ENCODE measurements at places on chromosomes 6 and 20.
A peak's percentile ranks its signal among the peaks of the same experiment; 100 is the strongest.

DNA sequence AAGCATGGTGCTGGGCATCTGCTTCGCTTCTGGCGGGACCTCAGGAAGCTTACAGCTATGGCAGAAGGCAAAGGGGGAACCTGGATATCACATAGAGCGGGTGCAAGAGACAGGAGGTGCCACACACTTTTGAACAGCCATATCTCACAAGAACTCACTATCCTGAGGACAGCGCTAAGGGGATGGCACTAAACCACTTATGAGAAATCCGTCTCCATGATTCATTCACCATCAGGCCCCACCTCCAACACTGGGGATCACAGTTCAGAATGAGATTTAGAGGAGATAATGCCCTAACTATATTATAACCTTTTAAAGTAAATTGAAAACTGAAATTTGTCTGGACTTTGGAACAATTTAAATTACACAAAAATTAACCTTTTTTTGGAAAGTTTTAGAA lies 37.8 kb upstream of the SUMO4 start:
- DNase-seq = no peak

DNA sequence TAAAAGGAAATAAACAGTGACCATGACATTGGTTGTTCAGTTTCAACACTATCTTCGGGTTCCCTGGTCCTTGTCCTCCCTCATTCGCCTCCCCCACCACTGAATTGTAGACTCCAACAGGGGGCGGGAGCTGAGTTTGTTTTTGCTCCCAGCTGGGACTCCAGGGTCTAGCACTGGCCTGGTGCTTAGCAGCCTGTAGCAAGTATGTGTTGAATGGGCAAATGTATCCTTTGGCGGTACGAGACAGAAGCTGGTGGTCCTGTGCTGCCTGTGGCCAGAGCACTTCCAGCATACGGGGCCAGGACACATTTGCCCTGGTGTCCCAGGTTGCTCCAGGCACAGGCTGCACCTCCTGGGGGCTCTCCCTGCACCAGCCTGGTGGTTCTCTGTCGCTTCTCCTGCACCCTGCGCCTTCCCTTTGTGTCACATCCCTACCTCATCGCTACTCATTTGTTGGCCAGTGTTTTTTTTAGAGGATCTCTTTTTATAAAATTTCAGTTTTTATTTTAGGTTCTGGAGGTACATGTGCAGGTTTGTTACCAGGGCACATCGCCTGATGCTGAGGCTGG lies 40.1 kb downstream of the PHACTR3 start:
- DNase-seq = no peak

DNA sequence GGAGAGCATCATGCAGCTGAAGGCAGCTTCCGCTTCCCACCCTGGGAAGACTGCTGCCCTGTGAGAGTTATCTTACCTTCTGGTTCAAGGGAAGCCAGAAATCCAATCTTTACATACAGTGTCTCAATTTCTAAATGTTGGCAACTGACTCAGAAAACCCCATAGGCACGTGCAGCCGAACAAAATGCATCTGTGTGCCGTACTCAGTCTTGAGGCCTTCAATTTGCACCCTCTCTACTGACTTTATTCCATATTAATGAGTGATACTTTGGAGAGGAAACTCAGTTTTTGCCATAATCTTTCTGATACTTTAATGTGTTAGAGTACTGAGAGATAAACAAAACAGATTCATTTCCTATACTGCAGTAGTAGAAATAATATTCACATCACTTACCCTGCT lies 172.5 kb upstream of the C6orf118 start:
- DNase-seq = no peak

- DNase-seq = no peak
Measured at GRCh38 chr20:36700438-36700837, 45.5 kb downstream of the NDRG3 start.

DNA sequence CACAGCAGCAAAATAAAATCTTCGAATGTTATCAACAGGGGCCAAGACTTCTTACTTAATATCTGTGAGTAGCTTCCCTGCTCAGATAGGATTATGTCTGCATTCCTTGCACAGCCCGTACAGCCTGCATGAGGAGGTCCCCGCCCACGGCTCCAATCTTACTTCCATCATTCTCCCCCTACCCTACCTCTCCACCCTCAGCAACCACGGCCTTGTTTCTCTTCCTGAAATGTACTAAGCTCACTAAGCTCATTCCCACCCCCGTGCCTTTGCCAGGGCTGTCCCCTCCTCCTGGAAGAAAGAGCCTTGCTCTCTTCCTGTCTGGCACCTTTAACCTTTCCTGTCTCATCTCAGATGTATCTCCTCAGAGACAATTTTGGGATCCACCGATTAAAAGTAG lies 120.4 kb downstream of the BCAS1 start:
- DNase-seq = no peak

DNA sequence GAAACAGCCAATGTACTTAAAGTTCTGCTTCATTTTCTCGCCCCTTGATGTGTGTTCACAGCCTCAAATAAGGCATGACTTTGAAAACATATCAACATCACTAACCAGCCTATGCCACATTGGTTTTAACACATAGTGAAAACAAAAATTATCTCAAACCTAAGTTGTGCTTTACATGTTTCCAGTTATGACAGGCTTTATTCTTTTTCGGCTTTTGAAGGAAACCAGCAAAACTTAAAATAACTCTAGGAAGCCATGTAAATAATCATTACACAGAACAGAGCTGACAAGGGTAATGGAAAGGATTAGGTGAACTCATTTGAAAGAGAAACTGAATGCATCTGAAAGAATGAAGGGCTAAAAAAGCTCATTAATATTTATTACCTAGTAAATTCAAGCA lies 42.1 kb downstream of the BMP5 start:
- no peak for DNase-seq

DNA sequence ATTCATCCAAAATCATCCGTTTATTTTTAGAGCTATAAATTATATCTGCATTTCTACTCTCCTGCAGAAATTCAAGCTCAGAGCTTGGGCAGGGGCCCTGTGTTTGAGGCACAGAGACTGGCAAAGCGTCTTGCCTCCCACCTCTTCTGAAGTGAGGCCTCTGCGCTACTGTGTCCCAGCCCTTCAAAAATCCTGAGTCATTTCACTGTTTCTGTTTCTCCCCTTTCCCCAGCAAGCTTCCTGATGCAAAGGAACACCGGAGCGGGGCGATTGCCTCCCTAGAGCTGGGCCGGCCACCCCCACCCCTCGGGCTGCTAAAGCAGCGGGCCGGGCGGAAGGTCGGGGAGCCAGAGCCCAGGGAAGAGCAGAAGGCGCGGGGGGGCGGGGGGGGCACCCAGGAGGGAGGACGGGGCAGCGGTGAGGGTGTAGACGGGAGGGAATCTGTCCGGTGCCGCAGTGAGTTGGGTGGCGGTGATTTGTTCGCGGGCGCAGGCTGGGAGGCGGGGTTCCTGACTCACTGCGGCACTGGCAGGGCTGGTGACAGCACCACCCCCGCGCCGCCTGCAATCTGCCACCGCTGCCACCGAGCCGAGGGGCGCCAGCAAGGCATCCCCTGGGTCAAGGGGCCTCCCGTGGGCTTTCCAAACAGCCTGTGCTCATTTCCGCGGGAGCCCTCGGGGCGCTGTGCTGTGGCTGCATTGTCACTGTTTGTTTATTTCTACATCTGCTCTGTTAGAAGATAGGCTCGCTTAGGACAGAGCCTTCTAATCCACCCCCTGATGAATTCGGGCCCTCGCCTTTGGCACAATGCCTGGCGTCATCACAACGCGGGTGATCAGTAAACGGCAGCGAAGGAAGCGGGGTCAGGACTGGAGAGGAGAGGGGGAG lies 46.5 kb upstream of the SNAP25 start:
- DNase-seq = peak; percentile 76

DNA sequence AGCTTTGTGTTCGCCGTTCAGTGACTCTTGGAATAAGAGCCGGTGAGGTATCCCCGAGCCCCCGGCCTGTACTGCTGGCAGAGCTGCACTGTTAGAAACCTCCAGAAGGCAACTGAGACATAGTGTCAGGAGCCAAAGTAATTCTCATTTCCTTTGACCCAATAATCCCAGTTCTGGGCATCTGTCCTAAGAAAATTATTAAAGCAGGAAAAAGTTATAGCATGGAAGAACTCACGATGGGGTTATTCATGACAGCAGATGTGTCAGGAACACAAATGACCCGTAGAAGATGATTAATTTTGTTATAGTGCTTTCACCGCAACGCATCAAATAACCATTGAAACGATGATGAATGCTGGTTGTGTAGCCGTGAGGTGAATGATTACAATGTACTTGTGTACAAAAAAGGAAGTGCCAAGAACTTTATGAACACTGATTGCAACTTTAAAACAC lies 20.3 kb downstream of the CYP21A2 start:
- no peak for DNase-seq

GRCh38 chr20:2883726-2884637 lies 10.7 kb downstream of the PTPRA start:
- no peak for DNase-seq

DNA sequence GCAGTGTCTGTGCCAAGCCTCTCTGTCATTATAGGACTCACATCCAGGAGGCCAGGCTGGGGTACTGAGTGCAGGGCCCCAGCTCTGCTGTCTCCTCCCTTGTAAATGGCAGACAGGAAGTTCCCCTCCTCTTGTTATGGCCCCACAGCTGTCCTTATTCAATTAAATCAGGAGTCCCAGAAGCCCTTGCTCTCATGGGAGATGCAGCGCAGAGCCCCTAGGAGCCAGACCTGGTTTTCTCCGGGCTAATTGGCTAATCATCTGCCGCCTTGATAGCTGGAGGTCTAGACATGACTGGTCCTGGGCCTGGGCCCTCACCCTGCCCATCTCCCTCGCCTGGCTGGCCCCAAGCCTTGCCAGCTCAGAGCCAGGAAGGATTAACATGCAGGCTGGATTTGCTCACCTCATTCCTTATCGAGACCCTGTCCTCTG lies 172.0 kb downstream of the VEGFA start:
- no peak for DNase-seq

DNA sequence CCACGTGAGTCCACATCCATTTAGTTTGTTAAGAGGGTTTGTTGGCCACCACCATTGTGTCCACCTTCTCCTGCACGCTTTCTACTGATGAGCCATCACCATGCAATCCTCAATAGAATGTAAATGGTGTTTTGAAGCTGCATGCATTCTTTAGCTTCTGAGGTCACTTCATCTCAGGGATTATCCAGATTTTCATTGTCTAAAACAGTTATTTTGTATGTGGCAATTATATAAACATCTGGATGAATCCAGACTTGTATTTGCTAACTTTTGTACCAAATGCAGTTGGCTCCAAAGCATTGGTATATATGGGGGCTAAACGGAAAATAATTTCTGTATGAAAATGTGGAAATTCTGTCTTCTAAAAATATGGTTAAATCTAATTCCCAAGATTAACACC lies 231.2 kb upstream of the ARID1B start:
- no peak for DNase-seq

- DNase-seq = no peak
Measured at GRCh38 chr6:49097116-49097515, 365.9 kb downstream of the MMUT start.

- no peak for DNase-seq
Measured at GRCh38 chr6:160400446-160400845, 52.3 kb downstream of the SLC22A3 start.

GRCh38 chr6:3610921-3611320 lies 140.6 kb downstream of the PXDC1 start:
- DNase-seq = no peak

DNA sequence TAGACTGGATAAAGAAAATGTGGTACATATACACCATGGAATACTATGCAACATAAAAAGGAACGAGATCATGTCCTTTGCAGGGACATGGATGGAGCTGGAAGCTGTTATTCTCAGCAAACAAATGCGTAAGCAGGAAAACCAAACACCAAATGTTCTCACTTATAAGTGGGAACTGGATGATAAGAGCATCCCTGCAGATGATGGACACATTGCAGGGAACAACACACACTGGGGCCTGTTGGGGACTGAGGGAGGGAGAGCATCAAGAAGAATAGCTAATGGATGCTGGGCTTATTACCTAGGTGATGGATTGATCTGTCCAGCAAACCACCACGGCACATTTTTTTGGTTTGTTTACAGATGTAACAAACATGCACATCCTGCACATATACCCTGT lies 470.5 kb upstream of the CITED2 start:
- DNase-seq = no peak

DNA sequence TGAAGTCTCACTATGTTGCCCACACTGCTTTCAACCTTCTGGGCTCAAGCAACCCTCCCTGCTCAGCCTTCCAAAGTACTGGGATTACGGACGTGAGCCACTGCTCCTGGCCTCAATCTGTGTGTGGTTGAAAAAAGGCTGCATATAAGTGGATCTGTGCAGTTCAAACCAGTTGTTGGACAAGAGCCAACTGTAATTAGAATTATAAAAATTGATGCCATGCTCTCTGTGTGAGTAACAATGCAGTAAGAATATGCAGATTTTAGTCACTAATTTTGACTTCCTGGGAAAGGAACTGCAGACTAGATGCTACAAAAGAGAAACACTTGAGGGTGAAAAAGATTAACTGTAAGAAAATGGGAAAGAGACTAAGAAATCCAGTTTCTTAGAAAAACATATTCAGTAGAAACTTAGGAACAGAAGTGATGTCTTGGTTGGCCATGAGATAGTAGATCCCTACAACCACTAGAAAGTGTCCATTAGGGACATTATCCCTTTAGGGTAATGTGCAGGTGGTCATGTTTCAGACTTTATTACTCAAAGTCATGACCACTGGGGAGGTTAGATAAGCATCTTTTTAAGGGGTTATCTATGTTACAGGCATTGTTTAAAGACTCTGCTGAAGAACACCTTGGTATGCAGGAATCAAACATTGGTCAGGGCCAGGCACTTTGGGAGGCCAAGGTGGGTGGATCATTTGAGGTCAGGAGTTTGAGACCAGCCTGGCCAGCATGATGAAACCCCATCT lies 26.3 kb downstream of the ITCH start:
- DNase-seq = no peak

DNA sequence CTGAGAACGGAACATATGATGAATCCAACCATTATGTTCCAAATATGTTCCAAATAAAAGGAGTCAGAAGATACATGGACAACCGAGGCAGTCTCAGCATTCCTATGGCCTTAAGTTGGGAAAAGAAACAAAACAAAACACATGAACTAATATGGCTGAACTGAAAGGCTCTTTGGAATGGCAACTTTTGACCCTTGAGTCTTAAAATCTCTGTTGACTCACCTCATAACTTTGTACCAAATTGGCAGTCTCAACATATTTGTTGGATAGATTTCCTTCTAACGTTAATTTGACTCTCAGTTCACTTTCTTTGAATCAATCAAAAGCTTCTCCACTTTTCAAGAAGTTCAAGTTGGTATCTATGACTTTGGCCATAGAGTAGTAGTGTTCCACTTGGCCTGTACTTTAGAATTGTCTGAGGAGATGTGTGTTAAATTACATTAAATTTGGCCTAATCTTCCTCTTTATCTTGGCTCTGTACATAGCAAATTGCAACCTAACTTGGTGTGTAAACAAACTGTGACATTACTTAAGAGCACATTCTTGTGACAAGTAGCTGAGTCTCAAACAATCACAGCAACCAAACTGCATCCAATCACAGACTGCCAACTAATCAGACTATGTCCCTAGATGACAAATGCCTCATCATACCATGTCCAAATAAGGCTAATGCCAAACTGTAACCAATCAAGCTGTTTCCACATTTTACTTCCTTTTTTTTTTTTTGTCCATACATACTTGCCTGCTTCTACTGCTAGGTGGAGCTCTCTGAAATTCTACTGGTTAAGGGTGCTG lies 208.8 kb downstream of the BMP2 start:
- no peak for DNase-seq

- no peak for DNase-seq
Measured at GRCh38 chr6:73152966-73153757, 72.1 kb downstream of the KHDC1L start.

GRCh38 chr6:71292001-71292400 lies 3.4 kb downstream of the OGFRL1 start:
- no peak for DNase-seq

- DNase-seq = peak; percentile 13
Measured at GRCh38 chr6:55825402-55826051, 49.9 kb downstream of the BMP5 start.
